Fibroblast of skin of left biceps (primary cell): ENCODE measurements at places on chromosomes 6 and 20.

- no peak for DNase-seq
These were observed 22.2 kb upstream of the ZBTB2 start for GRCh38 chr6:151413372-151414145.

- no peak for DNase-seq
These were observed 38.6 kb downstream of the ZNF217 start for GRCh38 chr20:53555081-53555480.

- DNase-seq = no peak
These were observed at the start of gene CLIC1 for GRCh38 chr6:31736021-31736767. CLIC1 (minus strand) TSS chr6:31736530; CDS start chr6:31736300, 230 bp downstream.

DNA sequence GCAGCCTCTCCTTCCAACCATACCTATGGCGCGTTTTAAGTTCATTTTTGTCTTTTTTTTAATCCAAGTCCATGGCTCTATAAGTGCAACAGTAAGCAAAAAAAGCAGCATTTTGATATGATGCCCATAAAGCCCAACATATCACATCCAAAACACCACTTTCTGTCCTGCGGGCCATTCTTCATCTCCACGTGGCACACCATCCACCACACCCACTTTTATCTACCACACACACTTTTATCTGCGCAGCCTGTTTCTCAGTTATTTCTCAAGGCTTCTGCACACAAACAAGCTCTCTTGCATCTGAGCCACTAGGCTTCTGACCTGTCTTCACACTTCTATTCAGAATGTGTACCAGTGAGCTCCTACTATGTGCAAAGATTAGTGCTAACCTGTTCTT is 5.3 kb downstream of the GCLC start:
- no peak for DNase-seq

- no peak for DNase-seq
These were observed 2.5 kb downstream of the PERP start for GRCh38 chr6:138104618-138105213.

DNA sequence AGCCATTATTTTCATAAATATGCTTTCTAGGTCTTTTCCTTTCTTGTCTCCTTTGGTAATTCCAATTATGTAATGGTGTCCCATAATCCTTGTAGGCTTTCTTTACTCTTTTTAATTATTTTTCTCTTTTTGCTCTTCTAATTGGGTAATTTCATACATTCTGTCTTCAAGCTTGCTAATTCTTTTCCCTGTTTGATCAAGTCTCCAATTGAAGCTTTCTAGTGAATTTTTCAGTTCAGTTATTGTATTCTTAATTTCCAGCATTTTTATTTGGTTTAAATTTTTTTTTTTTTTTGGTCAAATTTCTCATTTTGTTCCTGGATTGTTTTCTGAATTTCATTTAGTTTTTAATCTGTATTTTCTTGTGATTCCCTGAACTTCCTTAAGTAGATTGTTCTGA is 74.9 kb upstream of the UST start:
- no peak for DNase-seq

- no peak for DNase-seq
These were observed 1.3 kb downstream of the DAAM2 start for GRCh38 chr6:39793516-39793915.

GRCh38 chr6:87628881-87629280 is 38.9 kb downstream of the ORC3 start:
- DNase-seq = peak; percentile 11

GRCh38 chr6:13411484-13411883 is 75.9 kb downstream of the GFOD1 start:
- no peak for DNase-seq

DNA sequence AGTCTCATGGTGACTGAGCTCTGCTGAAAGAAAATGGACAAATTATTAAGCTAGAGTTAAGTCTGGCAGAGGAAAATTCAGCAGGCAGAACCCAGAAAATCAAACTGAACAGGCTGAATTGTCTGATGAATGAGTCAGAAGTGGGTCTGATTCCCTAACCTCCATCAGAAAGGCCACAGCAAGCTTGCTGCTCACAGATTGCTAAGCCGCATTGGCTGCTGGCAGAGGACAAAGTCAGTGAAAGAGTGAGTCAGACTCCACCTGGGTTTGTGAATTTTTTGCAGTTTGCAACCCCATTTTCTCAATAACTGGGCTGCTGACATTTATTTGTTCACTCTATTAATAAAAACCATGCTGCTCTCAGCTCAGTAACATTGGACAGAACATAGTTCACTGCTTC is 191.3 kb downstream of the EPM2A start:
- DNase-seq = peak; percentile 22

- DNase-seq = no peak
These were observed 49.9 kb downstream of the SLC35A1 start for GRCh38 chr6:87522686-87523085.

DNA sequence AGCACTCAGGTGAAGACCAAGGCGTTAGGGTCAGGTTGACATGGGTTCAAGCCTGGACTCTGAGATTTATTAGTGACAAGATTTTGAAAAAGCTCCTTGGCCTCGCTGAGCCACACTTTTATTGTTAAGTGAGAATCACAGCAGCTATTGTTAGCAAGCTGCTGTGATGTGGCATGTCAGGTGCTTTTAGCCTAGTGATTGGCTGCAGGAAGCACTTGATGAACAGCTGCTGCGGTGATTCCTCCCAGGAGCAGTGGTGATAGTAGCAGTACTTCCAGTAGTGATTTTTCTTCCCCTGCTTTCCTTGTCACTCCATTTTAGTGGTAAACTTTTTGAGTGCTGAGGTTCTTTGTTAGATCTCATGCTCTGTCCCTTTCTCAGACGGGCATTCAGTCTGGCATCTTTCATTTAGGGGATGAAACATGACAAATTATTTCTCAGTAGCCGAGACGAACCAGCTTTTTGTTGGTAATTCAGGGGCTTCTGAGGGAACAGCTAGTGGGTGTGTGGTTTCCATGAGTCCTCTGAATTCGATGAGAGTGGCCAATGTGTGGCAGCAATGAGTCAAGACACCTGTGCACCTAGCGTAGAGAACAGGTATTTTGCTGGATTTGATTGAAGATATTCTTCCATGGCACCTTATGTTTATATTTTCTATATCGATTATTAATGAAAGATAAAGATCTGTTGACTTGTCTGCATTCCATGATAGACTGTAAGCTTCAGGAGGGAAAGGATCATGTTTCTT is 696.7 kb downstream of the DHX35 start:
- DNase-seq = no peak

DNA sequence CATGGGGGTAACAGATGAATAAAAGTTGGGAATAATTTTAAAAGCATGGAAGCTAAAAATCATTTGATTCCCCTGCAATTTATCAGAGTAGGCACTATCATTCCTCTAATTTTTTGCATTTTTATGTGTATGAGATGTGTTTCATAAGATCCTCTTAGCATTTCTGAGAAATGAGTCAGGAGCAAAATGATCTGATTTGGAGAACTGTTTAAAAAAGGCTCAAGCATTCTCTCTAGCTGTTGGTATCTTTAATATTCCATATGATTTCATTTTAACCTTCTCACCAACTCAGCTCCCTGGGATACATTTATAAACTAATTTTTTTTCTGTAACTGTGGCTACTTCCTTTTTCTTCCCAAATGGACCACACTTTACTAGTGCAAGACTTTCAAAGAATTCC is 60.9 kb downstream of the MCHR2 start:
- peak; percentile 83 for DNase-seq

DNA sequence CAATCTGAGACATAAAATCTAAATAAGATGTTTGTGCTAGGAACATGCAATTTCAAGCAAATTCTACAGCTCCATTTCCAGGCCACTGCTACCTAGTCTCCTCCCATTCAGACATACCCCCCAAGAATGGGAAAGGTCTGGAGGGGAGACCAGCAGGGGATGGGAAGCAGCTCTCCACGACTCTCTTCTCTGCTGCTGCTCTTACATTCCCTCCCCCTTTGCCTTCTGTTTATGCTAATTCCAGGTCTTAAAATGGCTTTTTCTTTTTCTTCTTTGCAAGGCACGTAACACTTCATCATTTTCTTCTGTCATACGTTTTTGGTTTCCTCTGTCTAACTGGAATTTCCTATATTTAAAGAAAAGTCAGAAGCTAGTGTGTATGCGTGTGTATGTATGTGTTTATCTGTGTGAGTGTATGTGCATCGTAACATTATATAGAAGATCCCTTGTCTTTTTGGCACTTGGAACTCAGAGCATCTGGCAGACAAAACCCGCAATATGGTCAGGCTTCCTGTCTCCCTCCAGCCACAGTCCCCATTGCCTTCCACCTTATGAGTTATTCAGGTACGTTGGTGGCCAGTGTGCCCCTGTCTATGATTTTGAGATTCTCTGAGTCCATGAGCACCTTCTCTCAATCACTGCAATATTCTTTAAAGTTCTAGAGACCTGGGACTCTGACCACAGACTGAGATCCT is 493.7 kb downstream of the BTBD3 start:
- DNase-seq = no peak

DNA sequence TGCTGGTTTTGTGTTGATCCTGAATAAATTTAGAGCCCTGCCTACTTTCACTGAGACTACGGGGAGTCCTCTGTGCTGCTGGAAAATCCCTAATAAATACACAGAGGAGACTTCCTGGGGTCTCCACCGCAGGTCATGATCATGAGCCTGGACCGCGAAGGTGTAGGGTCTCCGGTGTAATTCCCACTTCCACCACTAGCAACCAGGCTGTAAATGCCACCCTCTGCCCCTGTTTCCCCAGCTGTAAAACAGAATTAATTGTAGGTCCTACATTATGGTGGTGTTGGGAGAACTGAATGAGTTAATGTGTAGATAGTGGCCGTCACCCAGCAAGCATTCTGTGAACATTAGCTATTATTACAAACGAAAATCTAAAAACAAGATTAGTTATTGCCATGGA is 191.6 kb upstream of the THBS2 start:
- no peak for DNase-seq

GRCh38 chr20:35839904-35840303 is 68.1 kb downstream of the PHF20 start:
- DNase-seq = no peak

- peak; percentile 80 for DNase-seq
These were observed 96.8 kb downstream of the ARMC2 start for GRCh38 chr6:108944707-108945680.

DNA sequence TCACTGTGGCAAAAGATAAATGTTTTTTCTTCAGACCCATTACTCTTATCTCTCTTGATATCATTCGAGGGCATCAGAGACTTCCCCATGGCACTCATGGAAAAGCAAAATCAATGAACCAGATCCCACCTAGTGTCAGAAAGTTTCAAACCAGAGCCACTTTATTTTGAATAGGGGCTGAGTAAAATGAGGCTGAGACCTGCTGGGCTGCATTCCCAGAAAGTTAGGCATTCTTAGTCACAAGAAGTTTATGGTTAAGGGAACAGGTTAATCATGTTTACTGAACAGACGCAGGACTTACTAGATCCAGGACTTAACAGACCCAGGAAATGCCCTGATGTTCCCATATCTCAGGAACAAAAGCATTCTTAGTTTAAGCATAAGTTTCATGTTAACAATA is 369.9 kb downstream of the BTBD3 start:
- no peak for DNase-seq

DNA sequence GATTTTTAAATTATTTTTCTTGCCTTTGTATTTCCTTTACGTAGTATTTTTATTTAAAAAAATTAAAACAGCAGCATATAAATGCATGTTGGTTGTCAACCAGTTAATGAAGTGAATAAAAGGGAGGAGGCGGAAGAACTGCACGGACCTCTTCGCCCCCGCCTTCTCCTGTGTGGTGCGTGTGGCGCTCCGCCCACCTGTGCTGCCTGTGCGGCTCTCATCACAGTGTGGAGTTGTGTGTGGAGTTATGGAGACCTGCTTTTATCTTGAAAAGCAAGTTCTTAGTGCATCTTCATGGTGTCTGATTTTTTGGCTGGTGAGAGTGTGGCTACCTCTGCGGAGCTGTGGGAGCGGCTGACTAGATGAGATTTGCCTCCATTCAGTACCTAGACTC is 58.4 kb downstream of the PTPN1 start:
- no peak for DNase-seq

- DNase-seq = peak; percentile 85
These were observed 102.6 kb downstream of the IBTK start for GRCh38 chr6:82144852-82145340.

DNA sequence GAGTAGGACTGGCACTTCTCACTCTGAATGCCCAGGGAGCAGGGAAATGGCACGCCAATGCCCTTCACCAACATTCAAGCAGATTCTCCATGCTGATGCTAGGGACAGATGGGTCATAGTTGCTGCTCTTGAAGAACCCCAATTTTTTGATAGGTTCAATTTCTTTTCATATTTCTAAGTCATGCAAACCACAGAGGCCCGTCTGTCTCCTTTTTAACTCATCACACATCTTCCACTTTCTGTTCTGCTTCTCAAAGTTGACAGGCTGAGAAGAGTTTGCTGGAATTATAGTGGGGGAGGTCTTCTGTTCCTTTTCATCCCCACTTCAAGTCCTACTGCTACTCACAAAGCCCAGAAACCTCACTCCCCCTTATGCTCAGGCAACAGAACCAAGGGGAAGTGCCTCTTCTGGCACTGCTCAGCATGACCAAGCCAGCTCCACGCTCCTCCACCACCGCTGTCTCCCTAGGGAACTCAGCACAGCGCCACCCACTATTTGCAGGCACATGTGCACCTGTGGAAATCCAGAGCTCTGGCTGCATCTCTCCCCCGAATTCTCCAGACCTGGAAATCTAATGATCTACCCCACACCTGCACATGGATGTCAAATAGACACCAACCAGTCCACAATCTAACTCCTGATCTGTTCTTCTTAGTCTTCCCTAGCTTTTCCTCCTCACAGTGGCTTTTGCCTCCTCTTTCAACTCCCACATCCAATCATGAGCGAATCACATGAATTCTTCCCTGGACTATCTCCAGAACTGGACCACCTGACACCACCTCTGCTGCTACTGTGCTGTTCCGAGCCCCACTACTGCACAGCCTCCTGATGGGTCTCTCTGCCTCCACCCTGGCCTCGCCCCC is 10.7 kb downstream of the ZBTB24 start:
- DNase-seq = no peak

DNA sequence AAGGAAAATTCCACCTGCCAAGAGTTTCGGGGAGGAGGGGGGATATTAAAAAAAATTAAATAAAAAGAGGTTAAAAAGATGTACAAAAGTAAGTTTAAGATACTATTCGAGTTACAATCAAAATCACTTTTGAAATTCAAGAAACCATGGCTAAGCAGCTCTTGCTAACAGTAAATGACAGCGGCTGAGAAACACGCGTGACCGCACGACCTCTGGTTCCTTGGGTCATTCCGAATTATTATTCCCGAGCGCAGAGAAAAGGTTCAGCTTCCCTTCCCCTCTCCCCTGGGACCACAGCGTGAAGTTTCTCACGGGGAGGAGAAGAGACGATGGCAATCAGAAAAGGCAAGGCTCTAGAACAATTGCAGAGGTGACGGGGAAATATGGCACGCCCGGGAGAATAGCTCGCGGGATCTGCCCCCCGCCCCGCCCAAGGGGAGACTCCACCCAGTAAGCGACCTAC is 496 bp downstream of the TMEM242 start:
- no peak for DNase-seq
